Muscle of arm (tissue), 14 donors: ENCODE measurements at places on chromosomes 2 and 18. TPM values are rescaled to one million over a fixed set of nuclear protein-coding genes. Genes with fewer than 3 reads are reported as not detected.

Gene UGT1A4
- not detected for polyA plus RNA-seq

DNA sequence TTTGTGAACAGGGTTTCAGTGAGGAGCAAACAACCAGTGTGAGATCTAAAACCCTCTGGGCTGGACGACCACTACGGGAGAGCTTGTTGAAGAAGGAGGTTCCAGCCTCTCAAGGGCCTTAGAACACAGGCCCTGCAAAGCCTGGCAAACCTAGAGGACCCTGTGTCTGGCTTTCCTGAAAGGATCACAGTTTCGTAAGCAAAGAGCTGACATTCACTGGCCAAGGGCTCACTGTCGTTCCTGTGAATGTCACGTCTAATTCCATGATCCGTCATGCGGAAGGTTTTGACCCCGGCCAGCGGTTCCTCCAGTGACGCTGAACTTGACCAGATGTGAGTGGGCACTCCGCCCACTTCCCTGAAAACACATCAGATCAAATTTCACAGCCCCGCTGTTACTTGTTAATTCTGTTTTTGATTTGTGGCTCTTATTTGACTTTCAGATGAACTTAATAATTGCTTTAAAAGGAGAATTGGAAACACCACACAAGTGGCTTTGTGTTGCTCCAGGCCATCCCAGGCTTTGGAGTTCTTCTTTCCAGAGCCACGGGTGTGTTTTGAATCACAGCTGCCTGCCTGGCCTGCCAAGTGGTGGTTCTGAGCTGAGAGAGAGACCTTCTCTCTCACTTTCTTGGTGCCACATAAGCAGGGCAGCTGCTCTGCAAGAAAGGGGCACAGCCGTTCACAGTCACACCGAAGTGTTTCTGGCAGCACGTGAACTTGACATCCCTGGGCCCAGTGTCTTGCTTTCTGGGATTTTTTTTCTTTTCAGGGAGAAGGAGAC, 308.4 kb downstream of the NDUFA10 start:
- peak; percentile 75 for DNase-seq

- no peak for DNase-seq
These were observed 134.8 kb upstream of the DOCK10 start for GRCh38 chr2:225177098-225177497.

DNA sequence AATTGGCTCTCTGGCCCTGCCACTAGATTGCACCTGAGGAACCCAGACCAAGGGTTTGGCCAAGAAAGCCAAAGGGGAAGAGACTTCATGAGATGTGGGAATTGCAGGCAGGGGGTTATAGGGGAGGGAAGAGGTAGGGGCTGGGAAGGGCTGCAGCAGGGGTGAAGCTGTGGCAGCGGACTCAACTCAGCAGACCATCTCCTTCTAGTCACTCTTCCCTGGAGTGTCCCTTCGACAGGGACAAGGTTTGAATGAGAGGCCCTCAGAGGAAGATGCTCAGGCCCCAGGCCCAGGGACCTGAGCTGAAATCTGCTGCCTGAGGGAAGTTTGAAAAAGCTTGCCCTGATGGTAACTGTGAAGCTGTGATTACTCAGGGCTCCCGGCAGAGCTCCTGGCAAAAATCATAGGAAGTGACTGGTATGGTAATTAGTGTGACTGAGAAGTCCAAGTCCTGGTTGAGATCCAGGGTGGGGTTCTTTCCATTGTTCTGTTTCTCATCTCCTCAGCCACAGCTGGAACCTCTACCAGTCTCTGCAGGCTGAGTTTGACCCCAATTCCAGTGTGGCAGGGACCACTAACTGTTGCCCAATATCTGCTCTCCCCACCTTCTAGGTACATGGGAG, 300.9 kb downstream of the CYP26B1 start:
- no peak for DNase-seq

DNA sequence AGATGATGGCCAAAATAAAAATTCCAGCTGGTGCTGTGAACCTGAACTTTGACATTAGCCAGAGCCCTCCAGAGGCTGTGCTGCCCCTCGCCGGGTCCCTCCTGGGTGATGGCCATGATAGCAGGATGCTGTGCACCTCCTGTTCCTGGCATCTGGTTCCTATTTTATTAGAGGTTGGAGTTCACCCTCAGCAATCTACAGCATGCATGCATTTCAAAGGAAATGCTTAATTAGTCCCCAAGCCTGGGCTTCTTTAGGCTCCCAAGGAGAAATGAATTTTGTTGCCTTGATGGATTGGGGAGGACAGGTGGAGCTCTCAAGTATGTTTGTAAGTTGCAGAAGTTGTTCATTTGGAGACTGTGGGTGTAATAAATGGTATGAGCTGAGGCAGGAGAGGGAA, 166.9 kb downstream of the GLI2 start:
- no peak for DNase-seq

GRCh38 chr18:23682472-23682871, 6.8 kb upstream of the LAMA3 start:
- no peak for DNase-seq

Gene CRIM1
- polyA plus RNA-seq, result 22.6 TPM

DNA sequence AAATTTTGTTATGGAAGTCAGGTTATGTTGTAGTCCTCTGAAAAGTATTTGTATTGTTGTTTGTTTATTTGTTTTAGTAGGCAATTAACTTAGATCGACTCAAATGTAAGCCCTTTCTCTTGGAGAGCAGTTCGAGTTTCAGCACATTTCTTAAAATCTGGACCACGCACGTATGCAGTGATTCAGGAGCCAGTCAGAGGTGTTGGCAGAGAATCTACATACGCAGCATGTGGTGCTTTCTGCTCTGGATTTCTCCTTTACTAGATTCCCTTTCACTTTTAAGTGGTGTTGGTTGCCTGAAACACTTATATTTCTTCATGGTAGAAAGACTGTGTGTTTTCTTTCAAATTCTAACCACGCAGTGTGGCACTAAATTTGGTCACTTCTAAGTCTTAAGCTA, 773.9 kb upstream of the LRATD1 start:
- DNase-seq, result no peak
